ENCODE measurements at places on chromosomes 7 and 10.

DNA sequence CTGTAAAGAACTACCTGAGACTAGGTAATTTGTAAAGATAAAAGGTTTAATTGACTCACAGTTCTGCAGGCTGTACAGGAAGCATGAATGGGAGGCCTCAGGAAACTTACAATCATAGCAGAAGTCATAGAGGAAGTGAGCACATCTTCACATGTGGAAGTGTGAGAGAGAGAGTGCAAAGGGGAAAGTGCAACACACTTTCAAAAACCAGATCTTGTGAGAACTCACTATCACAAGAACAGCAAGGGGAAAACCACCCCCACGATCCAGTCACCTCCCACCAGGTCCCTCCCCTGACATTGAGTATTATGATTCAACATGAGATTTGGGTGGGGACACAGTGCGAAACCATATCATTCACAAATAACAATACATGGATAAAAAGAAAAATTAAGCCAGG lies 24.5 kb downstream of the AVL9 start:
- no peaks in the 10 kb centered on the region for H3K27me3 ChIP-seq
- H3K27ac ChIP-seq, result no peak overlapping the region
- no peak for DNase-seq
- H3K4me3 ChIP-seq, result no peak overlapping the region
- peaks cover 18% of the 10 kb centered on the region for H3K4me1 ChIP-seq

- H3K36me3 ChIP-seq, result no peaks in the 10 kb centered on the region
- H3K4me1 ChIP-seq, result peaks cover 40% of the 10 kb centered on the region
- H3K27ac ChIP-seq, result peak overlapping the region; percentile 89
- H3K4me3 ChIP-seq, result peak overlapping the region; percentile 78
Observed at GRCh38 chr7:77799078-77799964, 748 bp downstream of the PHTF2 start.

GRCh38 chr7:7783001-7783400 lies 64.6 kb upstream of the RPA3 start:
- H3K36me3 ChIP-seq, result no peaks in the 10 kb centered on the region
- no peaks in the 10 kb centered on the region for H3K27me3 ChIP-seq
- no peak for DNase-seq
- no peaks in the 10 kb centered on the region for H3K4me1 ChIP-seq
- no peak overlapping the region for H3K4me3 ChIP-seq
- no peak overlapping the region for H3K27ac ChIP-seq

GRCh38 chr10:94115725-94116124 lies 122.0 kb downstream of the PLCE1 start:
- DNase-seq, result no peak
- H3K4me1 ChIP-seq, result no peaks in the 10 kb centered on the region
- H3K36me3 ChIP-seq, result no peaks in the 10 kb centered on the region
- no peaks in the 10 kb centered on the region for H3K27me3 ChIP-seq
- H3K27ac ChIP-seq, result no peak overlapping the region
- no peak overlapping the region for H3K4me3 ChIP-seq

DNA sequence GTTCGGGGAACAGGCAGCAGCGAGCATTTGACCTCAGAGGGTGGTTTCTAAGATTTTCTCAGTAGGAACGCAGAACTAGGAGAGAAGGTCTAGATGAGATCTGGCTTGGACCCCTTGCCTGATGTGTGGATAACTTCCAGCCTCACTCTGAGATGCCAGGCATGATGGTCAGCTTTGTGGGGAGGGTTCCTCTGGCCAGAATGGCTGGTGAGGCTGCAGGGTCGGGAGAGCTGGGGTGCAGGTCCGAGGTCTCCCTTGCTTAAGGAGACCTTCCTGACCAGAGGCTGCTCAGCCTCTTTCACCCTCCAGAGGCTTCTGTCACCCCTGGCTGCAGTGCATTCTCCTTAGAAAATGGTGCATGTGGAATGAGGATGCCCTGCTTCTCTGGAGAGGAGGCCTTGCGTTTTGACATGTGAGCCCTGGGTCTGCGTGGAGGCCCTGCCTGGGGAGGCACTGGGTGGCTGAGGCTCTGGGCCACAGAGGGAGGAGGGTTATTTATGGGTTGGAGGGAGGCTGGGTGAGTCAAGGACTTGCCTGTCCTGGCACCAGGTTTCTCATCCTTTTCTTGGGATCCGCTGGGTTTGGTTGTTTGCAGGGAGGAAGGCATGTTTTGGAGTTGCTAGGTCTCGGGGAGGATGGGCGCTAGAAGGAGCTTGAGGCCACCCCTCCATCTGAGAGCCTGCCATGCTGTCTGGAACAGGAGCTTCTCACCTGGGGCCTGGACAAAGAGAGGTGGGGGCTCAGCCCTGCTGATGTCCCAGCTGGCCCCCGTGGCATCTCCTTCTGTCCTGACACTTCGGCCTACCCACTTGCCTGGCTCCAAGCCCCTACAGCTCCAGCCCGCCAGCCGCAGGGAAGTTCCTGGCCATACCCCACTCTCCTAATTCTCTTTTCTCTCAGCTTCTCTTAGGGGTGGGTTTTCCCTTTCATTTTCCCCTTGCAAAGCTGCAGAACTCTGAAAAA lies 3.9 kb downstream of the FAM241B start:
- H3K4me3 ChIP-seq, result no peak overlapping the region
- H3K4me1 ChIP-seq, result peaks cover 10% of the 10 kb centered on the region
- H3K36me3 ChIP-seq, result no peaks in the 10 kb centered on the region
- no peak overlapping the region for H3K27ac ChIP-seq
- DNase-seq, result no peak
- H3K27me3 ChIP-seq, result no peaks in the 10 kb centered on the region

- H3K4me3 ChIP-seq, result no peak overlapping the region
- no peaks in the 10 kb centered on the region for H3K4me1 ChIP-seq
- H3K27ac ChIP-seq, result no peak overlapping the region
- H3K27me3 ChIP-seq, result no peaks in the 10 kb centered on the region
- no peaks in the 10 kb centered on the region for H3K36me3 ChIP-seq
- DNase-seq, result no peak
Observed at GRCh38 chr10:84654671-84655070, 326.3 kb downstream of the CCSER2 start.

GRCh38 chr10:124250506-124250905 lies 157.1 kb upstream of the CHST15 start:
- no peaks in the 10 kb centered on the region for H3K36me3 ChIP-seq
- no peak overlapping the region for H3K4me3 ChIP-seq
- H3K27ac ChIP-seq, result no peak overlapping the region
- H3K27me3 ChIP-seq, result no peaks in the 10 kb centered on the region

- H3K36me3 ChIP-seq, result no peaks in the 10 kb centered on the region
- no peaks in the 10 kb centered on the region for H3K4me1 ChIP-seq
- H3K4me3 ChIP-seq, result no peak overlapping the region
- no peaks in the 10 kb centered on the region for H3K27me3 ChIP-seq
- no peak overlapping the region for H3K27ac ChIP-seq
Observed at GRCh38 chr10:20771051-20771450, 126.1 kb downstream of the NEBL start.

DNA sequence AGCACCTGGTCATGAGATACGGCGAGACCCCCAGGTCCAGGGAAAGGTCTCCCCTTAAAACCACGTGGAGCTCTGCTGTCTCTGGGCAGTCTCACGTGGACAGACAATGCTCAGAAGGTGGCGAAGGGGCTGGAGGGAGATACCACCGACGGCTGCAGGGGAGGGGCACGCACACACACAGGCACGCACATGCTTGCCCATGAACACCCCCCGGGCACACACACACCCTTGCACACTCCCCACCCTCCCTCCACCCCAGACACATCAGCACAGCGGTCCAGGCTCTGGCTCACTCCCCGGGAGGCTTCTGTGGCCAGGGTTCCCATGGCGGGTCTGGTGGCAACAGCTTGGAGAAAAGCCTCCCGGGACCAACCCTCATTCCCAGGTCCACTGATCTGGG lies 52.4 kb upstream of the TNRC18 start:
- H3K36me3 ChIP-seq, result no peaks in the 10 kb centered on the region
- DNase-seq, result no peak
- no peaks in the 10 kb centered on the region for H3K27me3 ChIP-seq
- H3K4me1 ChIP-seq, result peaks cover 20% of the 10 kb centered on the region

GRCh38 chr7:98836811-98837629 lies 32.8 kb downstream of the TMEM130 start:
- no peaks in the 10 kb centered on the region for H3K4me1 ChIP-seq
- no peaks in the 10 kb centered on the region for H3K36me3 ChIP-seq
- H3K27me3 ChIP-seq, result peaks cover 15% of the 10 kb centered on the region
- no peak overlapping the region for H3K27ac ChIP-seq
- DNase-seq, result peak; percentile 21
- no peak overlapping the region for H3K4me3 ChIP-seq

- no peaks in the 10 kb centered on the region for H3K36me3 ChIP-seq
- peak; percentile 90 for DNase-seq
- H3K4me3 ChIP-seq, result no peak overlapping the region
- H3K27me3 ChIP-seq, result no peaks in the 10 kb centered on the region
Observed at GRCh38 chr7:1466524-1467271, 7.4 kb upstream of the MICALL2 start.

DNA sequence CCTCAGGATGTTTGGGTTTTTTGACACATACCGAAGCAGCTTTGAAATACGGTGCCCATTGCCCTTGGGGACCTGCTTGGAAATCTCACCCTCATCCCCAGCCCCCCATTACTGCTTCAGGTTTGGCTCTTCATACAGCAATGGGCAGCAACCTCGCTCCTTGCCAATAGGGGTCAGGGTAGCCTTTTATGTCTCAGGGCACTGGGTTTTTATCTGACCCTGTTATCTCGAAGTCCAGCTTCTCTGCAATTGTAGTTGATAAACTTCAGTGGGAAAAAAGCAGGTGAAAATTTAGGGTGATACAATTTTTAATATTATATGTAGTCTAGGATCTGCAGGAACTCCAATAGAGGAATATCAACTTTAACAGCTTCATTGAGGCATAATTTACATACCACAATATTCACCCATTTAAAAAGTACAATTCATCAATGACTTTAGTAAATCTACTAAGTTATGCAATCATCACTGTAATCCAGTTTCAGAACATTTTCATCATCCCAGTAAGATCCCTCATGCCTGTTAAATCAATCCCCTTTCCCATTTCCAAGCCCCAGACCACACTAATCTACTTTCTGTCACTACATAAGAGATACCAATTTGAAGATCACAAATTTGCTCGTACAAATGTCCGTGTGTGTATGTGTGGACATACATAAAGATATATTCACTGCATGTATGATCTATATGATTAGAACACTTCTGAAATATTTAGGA lies 386.2 kb downstream of the KCNMA1 start:
- no peak for DNase-seq
- H3K4me3 ChIP-seq, result no peak overlapping the region
- no peaks in the 10 kb centered on the region for H3K36me3 ChIP-seq

DNA sequence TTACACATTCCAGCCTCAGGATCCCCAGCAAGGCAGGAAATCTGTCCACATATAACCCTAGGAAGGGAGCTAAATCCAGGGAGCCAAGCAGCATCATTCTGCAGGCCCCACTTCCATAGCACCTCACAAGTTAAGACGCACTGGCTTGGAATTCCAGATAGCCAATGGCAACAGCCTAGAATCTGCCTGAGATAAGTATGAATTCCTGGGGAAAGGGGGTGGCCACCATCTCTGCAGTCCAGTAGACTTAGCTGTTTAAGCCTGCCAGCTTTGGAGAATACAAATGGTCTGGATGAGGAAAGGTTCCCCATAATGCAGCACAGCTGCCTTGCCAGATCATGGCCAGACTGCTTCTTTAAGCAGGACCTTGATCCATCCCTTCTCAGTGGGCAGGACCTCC lies 179.4 kb upstream of the PRSS1 start:
- H3K27ac ChIP-seq, result no peak overlapping the region
- H3K36me3 ChIP-seq, result no peaks in the 10 kb centered on the region
- no peak overlapping the region for H3K4me3 ChIP-seq

DNA sequence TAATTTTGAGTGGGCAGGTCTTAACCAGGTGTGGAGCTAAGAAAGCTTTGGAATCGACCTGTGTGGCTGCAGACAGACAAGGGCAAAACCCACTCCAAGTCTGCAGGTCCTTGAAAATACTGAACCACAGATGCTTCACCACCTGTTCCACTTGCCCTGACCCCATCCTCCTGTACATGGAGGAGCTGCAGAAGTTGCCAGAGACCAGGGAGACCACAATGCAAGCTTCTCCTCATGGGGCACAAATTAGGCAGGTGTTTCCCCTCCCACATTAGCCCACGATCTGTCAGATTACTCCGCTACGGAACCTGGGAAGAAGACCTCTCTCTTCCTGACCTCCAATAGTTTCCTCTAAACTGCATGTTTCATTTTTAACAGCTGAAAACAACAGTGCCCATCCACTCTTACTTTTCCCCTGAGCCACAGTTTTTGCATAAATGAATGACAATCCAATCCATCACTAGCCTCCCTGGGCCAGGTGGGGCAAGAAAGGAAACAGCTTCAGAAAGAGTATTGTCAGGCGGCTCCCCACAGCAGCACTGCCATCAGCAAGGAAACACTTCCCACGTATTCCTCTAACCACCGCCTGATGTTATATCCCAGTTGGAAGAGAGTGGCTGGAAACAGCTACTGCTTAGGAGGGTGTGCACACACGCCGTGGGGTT lies 141.6 kb downstream of the PRKAG2 start:
- H3K4me3 ChIP-seq, result no peak overlapping the region
- peaks cover 14% of the 10 kb centered on the region for H3K4me1 ChIP-seq
- DNase-seq, result no peak
- H3K27me3 ChIP-seq, result no peaks in the 10 kb centered on the region
- H3K36me3 ChIP-seq, result no peaks in the 10 kb centered on the region

GRCh38 chr7:66237906-66238772 lies 33.0 kb downstream of the TPST1 start:
- no peaks in the 10 kb centered on the region for H3K27me3 ChIP-seq
- no peak for DNase-seq
- H3K4me1 ChIP-seq, result peaks cover 18% of the 10 kb centered on the region
- H3K4me3 ChIP-seq, result no peak overlapping the region
- peak overlapping the region; percentile 50 for H3K27ac ChIP-seq

DNA sequence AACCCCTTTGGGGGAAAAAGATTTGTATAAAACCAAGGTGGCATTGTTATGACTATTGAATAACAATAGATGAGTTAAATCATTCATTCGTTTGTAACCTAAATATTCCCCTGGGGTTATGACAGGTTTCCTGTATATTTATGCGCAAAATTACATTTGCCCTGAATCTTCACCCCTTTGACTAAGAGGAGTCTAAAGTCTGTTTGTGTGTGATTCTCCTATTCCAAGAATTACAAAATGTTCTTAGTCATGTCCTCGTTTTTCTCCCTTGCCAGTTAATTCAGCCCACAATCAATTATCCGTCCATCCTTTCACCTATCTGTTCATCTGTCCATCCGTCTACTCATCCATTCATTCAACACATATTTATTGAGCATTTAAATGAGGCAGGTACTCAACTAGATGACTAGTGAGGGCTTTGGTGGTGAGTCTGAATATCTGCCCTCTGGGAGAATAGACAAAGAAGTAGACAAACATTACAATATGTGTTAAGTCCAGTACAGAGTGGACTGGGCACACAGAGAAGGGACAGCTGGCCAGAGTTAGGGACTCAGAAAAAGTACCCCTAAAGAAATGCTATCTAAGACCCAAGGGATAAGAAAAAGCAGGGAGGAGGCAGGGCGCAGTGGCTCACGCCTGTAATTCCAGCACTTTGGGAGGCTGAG lies 35.6 kb upstream of the TCF7L2 start:
- no peaks in the 10 kb centered on the region for H3K27me3 ChIP-seq
- H3K27ac ChIP-seq, result peak overlapping the region; percentile 85
- H3K4me3 ChIP-seq, result no peak overlapping the region
- H3K36me3 ChIP-seq, result no peaks in the 10 kb centered on the region
- DNase-seq, result no peak
- no peaks in the 10 kb centered on the region for H3K4me1 ChIP-seq

- no peak for DNase-seq
- H3K36me3 ChIP-seq, result no peaks in the 10 kb centered on the region
- peaks cover 31% of the 10 kb centered on the region for H3K27me3 ChIP-seq
- H3K4me3 ChIP-seq, result no peak overlapping the region
- no peak overlapping the region for H3K27ac ChIP-seq
Observed at GRCh38 chr10:70456164-70456563, 14.7 kb upstream of the NODAL start.

Measured in transverse colon (tissue), 4 donors.